ENCODE measurements at places on chromosomes 3 and 15. TPM values are rescaled to one million over a fixed set of nuclear protein-coding genes. Genes with fewer than 3 reads are reported as not detected.

- H3K27me3 ChIP-seq = no peaks in the 10 kb centered on the region
- H3K4me3 ChIP-seq = no peak overlapping the region
- H3K4me1 ChIP-seq = no peaks in the 10 kb centered on the region
- no peak overlapping the region for H3K27ac ChIP-seq
These were observed 56.6 kb upstream of the TNIK start for GRCh38 chr3:171516765-171517164.

DNA sequence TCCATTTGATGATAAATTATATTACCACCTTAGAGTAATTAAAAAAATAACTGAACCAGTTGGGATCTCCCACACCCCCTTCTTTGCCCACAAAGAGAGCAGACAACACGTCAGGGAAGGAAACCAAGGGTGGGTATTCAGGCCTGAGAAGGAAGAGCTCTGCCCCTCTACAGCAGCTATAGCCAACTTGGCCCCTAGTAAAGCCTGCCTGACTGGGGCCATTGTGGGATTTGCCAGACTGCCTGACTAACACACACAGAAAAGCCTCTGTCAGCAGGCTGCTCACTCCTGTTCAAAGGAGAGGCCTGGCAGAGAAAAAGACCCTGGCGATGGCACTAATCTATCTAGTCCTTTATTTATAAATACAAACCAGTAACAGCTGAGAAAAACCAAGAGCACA is 41.4 kb downstream of the ATP8B4 start:
- H3K27me3 ChIP-seq = peaks cover 2% of the 10 kb centered on the region
- no peak overlapping the region for H3K4me3 ChIP-seq
- no peak for DNase-seq
- no peaks in the 10 kb centered on the region for H3K4me1 ChIP-seq
- H3K36me3 ChIP-seq = no peaks in the 10 kb centered on the region

- H3K36me3 ChIP-seq = no peaks in the 10 kb centered on the region
- H3K27me3 ChIP-seq = no peaks in the 10 kb centered on the region
- peaks cover 28% of the 10 kb centered on the region for H3K4me1 ChIP-seq
- H3K27ac ChIP-seq = no peak overlapping the region
These were observed 15.2 kb downstream of the GXYLT2 start for GRCh38 chr3:72903004-72903403.

- peaks cover 5% of the 10 kb centered on the region for H3K27me3 ChIP-seq
- no peaks in the 10 kb centered on the region for H3K4me1 ChIP-seq
These were observed 16.6 kb downstream of the TMEM158 start for GRCh38 chr3:45209526-45209925.

DNA sequence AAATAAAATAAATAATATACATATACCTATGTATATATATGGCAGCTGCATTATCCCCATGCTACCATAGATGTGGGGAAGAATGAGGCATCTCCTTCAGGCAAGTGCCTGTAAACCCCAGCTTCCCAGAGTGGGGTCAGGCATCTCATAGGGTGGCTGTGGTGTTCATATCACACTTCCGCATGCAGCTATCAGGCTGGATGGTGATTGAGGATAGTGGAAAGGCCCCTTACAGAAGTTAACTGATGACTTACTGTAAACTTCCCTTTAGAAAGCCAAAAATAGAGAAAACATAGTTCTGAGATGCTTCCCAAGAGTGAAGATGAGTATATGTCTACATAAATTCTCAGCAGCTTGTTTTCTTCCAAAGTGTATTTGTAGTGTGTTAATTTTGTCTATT is 3.5 kb upstream of the PP2D1 start:
- DNase-seq = no peak
- H3K27me3 ChIP-seq = no peaks in the 10 kb centered on the region
- no peaks in the 10 kb centered on the region for H3K4me1 ChIP-seq
- no peaks in the 10 kb centered on the region for H3K36me3 ChIP-seq
- H3K27ac ChIP-seq = no peak overlapping the region

DNA sequence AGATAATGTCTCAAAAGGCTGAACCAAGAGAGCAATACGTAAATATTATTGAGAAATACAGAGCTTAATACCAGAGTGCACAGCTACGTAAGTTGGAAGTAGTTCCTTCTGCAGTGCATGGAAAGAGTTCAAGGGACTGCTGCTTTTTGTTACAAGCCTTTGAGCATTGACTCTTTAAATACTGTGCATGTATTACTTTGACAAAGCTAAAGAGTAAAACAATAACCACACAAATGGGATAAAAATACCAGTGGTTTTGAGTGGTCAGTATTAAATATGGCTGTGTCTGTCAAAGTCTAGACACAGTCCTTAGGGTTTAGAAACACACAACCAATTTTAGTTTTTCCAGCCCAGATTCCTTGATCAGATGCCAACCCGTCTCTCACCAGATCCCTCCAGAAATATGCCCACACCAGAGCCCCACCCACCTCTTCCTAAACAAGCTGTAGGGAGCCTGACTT is 62.1 kb downstream of the SSR3 start:
- H3K27me3 ChIP-seq = no peaks in the 10 kb centered on the region
- H3K4me3 ChIP-seq = no peak overlapping the region
- DNase-seq = no peak

DNA sequence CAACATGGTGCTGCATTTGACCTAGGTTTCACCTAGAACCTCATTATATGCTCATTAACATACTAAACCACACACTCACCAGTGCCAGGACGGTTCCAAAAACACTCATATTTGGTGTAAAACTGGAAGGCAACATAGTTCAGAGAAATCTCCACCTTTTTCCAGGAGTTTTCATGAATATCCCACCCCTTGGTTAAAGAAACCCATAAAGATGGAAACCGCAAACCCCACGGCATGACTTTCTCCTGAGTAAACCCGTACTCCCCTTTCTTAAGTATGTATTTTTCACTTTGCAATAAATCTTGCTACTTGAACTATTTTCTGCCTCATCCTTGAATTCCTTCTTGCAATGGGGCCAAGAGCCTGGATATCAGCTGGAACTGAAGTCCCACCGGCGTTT is 379.3 kb downstream of the MAGI1 start:
- no peaks in the 10 kb centered on the region for H3K27me3 ChIP-seq
- no peaks in the 10 kb centered on the region for H3K4me1 ChIP-seq
- H3K4me3 ChIP-seq = no peak overlapping the region

- H3K4me1 ChIP-seq = peaks cover 24% of the 10 kb centered on the region
- peak; percentile 79 for DNase-seq
- H3K4me3 ChIP-seq = no peak overlapping the region
- H3K27me3 ChIP-seq = no peaks in the 10 kb centered on the region
These were observed 95.0 kb downstream of the ANP32A start for GRCh38 chr15:68725736-68726135.

- H3K27ac ChIP-seq = no peak overlapping the region
- DNase-seq = no peak
- no peak overlapping the region for H3K4me3 ChIP-seq
- H3K27me3 ChIP-seq = no peaks in the 10 kb centered on the region
- H3K4me1 ChIP-seq = no peaks in the 10 kb centered on the region
- H3K36me3 ChIP-seq = no peaks in the 10 kb centered on the region
These were observed 40.0 kb upstream of the BHLHE40 start for GRCh38 chr3:4939276-4939675.

- no peak overlapping the region for H3K4me3 ChIP-seq
- no peak overlapping the region for H3K27ac ChIP-seq
- H3K36me3 ChIP-seq = no peaks in the 10 kb centered on the region
- H3K4me1 ChIP-seq = no peaks in the 10 kb centered on the region
These were observed 18.9 kb downstream of the SRGAP3 start for GRCh38 chr3:9230596-9230995.

- H3K27ac ChIP-seq = no peak overlapping the region
- H3K4me1 ChIP-seq = no peaks in the 10 kb centered on the region
- H3K4me3 ChIP-seq = no peak overlapping the region
- no peaks in the 10 kb centered on the region for H3K36me3 ChIP-seq
These were observed 569.2 kb downstream of the ZBBX start for GRCh38 chr3:166810741-166811445.

- H3K4me3 ChIP-seq = no peak overlapping the region
- H3K27ac ChIP-seq = peak overlapping the region; percentile 85
- no peak for DNase-seq
- no peaks in the 10 kb centered on the region for H3K36me3 ChIP-seq
- no peaks in the 10 kb centered on the region for H3K27me3 ChIP-seq
- H3K4me1 ChIP-seq = peaks cover 20% of the 10 kb centered on the region
These were observed 16.8 kb downstream of the FGF7 start for GRCh38 chr15:49439678-49440395.

DNA sequence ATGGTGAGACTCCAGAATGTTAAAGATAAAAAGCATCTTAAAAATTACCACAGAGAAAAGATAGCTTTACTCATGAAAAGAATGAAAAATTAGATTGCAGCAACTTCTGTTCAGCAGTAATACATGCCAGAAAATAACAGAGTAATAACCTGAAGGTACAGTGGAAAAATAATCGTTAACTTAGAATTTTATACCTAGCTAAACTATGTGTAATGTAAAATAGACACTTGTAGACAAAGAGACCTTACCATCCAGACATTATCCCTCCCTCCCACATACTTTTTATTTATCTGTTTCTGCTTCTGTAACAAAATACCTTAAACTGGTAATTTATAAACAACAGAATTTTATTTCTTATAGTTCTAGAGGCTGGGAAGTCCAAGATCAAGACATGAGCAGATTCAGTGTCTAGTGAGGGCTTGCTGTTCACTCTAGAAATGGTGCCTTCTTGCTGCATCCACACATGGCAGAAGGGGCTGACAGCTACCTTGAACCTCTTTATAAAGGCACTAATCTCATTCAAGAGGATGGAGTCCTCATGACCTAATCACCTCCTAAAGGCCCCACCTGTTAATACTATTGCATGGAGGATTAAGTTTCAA is 90.7 kb downstream of the COL6A6 start:
- H3K36me3 ChIP-seq = no peaks in the 10 kb centered on the region
- no peaks in the 10 kb centered on the region for H3K4me1 ChIP-seq
- no peak overlapping the region for H3K4me3 ChIP-seq
- no peak for DNase-seq
- H3K27ac ChIP-seq = no peak overlapping the region

GRCh38 chr3:69178838-69179739 is 56.7 kb upstream of the LMOD3 start:
- no peak overlapping the region for H3K27ac ChIP-seq
- H3K4me1 ChIP-seq = no peaks in the 10 kb centered on the region
- H3K4me3 ChIP-seq = no peak overlapping the region
- peaks cover 82% of the 10 kb centered on the region for H3K36me3 ChIP-seq
- no peak for DNase-seq
- no peaks in the 10 kb centered on the region for H3K27me3 ChIP-seq

- no peaks in the 10 kb centered on the region for H3K27me3 ChIP-seq
- H3K4me3 ChIP-seq = peak overlapping the region; percentile 65
- peaks cover 32% of the 10 kb centered on the region for H3K4me1 ChIP-seq
- H3K27ac ChIP-seq = peak overlapping the region; percentile 97
- DNase-seq = peak; percentile 51
These were observed 513 bp downstream of the VGLL4 start for GRCh38 chr3:11643201-11643603.

GRCh38 chr3:53817809-53818208 is 28.4 kb downstream of the CHDH start:
- no peak for DNase-seq
- H3K36me3 ChIP-seq = peaks cover 22% of the 10 kb centered on the region
- no peaks in the 10 kb centered on the region for H3K27me3 ChIP-seq
- peak overlapping the region; percentile 1 for H3K27ac ChIP-seq
- H3K4me1 ChIP-seq = no peaks in the 10 kb centered on the region

DNA sequence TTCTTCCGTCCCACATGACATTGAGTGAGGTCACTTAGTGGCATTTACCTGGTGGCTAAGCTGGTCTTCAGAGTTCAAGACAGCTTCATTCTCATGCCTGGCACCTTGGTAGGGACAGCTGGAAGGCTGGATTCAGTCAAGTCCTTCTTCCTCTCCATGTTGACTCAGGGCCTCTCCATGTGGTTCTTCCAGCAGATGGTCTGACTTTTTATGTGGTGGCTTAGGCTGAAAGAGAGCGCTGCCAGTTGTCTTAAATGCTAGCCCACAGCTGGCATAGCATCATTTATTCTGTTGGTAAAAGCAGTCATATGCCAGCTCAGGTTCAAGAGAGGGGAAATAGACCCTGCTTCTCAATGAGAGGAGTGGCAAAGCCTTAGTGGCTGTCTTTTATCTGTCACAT is 53.0 kb upstream of the CTDSPL start:
- peaks cover 37% of the 10 kb centered on the region for H3K4me1 ChIP-seq
- H3K4me3 ChIP-seq = no peak overlapping the region
- H3K36me3 ChIP-seq = no peaks in the 10 kb centered on the region
- H3K27me3 ChIP-seq = no peaks in the 10 kb centered on the region
- no peak for DNase-seq
- no peak overlapping the region for H3K27ac ChIP-seq

- H3K4me1 ChIP-seq = peaks cover 46% of the 10 kb centered on the region
- no peaks in the 10 kb centered on the region for H3K36me3 ChIP-seq
- DNase-seq = no peak
- H3K27me3 ChIP-seq = no peaks in the 10 kb centered on the region
- no peak overlapping the region for H3K4me3 ChIP-seq
These were observed 145.3 kb upstream of the DPH6 start for GRCh38 chr15:35691173-35691761.

- H3K27me3 ChIP-seq = no peaks in the 10 kb centered on the region
- no peak overlapping the region for H3K4me3 ChIP-seq
- H3K4me1 ChIP-seq = peaks cover 9% of the 10 kb centered on the region
- peak; percentile 72 for DNase-seq
These were observed 25.2 kb downstream of the ARPP21 start for GRCh38 chr3:35664460-35664919.

GRCh38 chr3:73804204-73804603 is 179.5 kb upstream of the PDZRN3 start:
- no peaks in the 10 kb centered on the region for H3K36me3 ChIP-seq
- no peak overlapping the region for H3K27ac ChIP-seq
- no peaks in the 10 kb centered on the region for H3K27me3 ChIP-seq
- DNase-seq = no peak

- no peaks in the 10 kb centered on the region for H3K36me3 ChIP-seq
- H3K27me3 ChIP-seq = no peaks in the 10 kb centered on the region
- no peak overlapping the region for H3K4me3 ChIP-seq
These were observed 64.5 kb downstream of the PCSK6 start for GRCh38 chr15:101424984-101425383.

GRCh38 chr3:157618075-157618760 is 115.0 kb upstream of the VEPH1 start:
- H3K27me3 ChIP-seq = no peaks in the 10 kb centered on the region
- no peak overlapping the region for H3K27ac ChIP-seq
- H3K4me1 ChIP-seq = no peaks in the 10 kb centered on the region
- no peak overlapping the region for H3K4me3 ChIP-seq

- no peak overlapping the region for H3K4me3 ChIP-seq
- H3K4me1 ChIP-seq = peaks cover 13% of the 10 kb centered on the region
- no peak overlapping the region for H3K27ac ChIP-seq
- no peaks in the 10 kb centered on the region for H3K27me3 ChIP-seq
- no peak for DNase-seq
- no peaks in the 10 kb centered on the region for H3K36me3 ChIP-seq
These were observed 437.3 kb upstream of the BCHE start for GRCh38 chr3:166274351-166275023.

MYL3 gene
- total RNA-seq = 2,390 TPM

PTH1R gene
- total RNA-seq = 101 TPM

ZMYND10 gene
- total RNA-seq = 0.56 TPM

CSPG5 gene
- total RNA-seq = 5.0 TPM

PLSCR1 gene
- 22.8 TPM for total RNA-seq

LYZL4 gene
- total RNA-seq = 4.3 TPM

UROC1 gene
- total RNA-seq = not detected
